ENCODE measurements at places on chromosomes 2 and 18. TPM values are rescaled to one million over a fixed set of nuclear protein-coding genes. Genes with fewer than 3 reads are reported as not detected.

The LBX2 gene
- 3.6 TPM for total RNA-seq

GRCh38 chr2:136106505-136106904 is 11.4 kb downstream of the CXCR4 start:
- DNase-seq = no peak

DNA sequence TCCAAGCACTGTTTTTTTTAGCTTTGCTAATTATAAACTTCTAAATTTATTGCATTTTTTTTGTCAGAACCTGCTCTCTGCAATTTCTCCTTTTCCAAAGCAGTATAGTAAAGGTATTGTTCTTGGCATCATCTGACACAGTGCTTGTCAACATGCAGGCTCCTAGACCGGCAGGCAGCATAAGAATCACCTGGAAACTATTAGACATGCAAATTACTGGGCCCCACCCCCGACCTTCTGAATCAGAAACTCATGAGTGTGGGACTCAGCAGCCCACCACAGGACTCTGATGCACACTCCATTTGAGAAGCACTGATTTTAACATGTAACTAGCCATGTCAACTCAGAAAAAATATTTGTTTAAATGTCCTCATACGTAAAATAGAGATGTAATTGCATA is 551.1 kb upstream of the CELF4 start:
- no peak for DNase-seq

DNA sequence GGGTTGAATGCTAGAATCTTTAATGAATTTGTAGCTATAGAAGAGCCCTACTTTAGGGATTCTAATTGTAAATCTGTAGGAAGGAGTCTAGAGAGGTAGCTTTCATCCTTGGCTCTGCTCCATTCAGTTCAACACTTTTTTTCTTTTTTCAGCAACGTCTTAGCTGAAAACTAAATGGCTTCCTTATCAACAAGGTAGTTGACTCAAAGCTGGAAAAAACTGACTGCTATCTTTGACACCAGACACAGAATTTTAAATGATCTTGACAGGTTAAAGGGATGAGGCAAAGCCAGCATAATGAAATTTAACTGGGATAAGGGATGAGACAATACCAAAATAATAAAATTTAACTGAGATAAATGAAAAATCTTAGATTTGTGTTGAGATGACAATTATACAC is 54.9 kb downstream of the TMEFF2 start:
- DNase-seq = no peak

- DNase-seq = no peak
Observed at GRCh38 chr2:7707723-7708122, 790.5 kb downstream of the RNF144A start.

DNA sequence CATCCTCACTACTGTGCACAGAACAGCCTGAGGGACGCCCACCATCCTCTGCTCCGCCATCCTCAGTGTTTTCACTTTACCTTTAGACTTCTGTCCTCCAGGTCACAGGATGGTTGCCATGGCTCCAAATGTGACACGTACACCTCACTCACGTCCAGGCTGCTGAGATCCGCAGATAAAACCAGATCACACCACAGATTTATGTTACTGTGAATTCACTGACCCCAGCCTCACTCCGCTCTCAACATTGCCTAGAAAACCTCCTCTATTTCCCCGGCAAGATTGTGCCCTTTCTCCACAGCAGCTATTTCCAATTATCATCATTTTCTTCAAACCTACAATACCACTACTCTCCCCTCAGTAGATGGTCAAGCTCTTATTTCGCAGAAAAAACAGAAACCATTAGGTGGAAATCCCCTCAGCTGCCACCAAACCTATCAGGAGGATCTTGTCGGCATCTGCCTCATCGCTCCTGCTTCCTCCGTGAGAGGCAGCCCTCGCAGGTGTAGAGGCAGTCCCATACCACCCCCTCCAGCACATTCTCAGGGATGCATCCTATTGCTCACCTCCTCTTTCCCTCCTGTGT is 49.8 kb upstream of the SLC1A4 start:
- no peak for DNase-seq
